ENCODE measurements at places on chromosomes 12 and 14. TPM values are rescaled to one million over a fixed set of nuclear protein-coding genes. Genes with fewer than 3 reads are reported as not detected.
A peak's percentile ranks its signal among the peaks of the same experiment; 100 is the strongest.

DNA sequence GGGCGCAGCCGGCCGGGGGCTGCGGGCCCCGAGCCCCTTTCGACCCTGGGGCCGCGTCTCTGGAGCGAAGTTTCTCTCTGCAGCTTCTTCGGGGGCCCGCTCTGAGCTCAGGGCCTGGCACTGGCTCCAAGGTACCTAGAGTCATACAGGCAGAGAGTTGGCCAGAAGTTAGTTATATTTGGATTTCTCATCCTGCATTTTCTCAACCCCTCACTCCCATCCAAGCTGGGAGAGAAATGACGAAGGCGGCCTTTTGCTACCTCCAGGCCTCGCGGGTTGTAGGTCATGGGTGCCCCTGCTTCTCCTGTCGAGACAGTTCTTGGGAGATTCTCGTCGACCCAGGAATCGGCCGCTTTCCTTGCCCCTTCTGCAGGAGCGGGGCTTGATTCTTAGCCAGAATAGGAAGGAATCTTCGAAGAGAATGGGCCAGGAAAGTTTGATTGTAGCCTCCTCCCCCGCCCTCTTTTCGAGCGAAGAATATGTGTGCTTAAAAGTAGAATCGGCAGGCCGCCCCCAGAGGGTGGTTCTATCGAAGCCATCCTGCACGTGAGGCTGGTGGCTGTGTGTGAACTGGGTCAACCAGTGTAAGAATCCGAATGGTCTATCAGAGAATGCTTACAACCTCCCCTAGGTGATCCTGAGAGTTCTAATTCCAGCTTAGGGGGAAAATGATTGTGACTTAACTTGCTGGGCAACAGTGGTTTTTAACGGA lies 785 bp downstream of the MLEC start:
- peak; percentile 47 for DNase-seq

GRCh38 chr12:77924703-77925102 lies 94.0 kb downstream of the NAV3 start:
- DNase-seq: no peak

- DNase-seq: no peak
Measured at GRCh38 chr12:10243818-10244520, 31.3 kb downstream of the GABARAPL1 start.

DNA sequence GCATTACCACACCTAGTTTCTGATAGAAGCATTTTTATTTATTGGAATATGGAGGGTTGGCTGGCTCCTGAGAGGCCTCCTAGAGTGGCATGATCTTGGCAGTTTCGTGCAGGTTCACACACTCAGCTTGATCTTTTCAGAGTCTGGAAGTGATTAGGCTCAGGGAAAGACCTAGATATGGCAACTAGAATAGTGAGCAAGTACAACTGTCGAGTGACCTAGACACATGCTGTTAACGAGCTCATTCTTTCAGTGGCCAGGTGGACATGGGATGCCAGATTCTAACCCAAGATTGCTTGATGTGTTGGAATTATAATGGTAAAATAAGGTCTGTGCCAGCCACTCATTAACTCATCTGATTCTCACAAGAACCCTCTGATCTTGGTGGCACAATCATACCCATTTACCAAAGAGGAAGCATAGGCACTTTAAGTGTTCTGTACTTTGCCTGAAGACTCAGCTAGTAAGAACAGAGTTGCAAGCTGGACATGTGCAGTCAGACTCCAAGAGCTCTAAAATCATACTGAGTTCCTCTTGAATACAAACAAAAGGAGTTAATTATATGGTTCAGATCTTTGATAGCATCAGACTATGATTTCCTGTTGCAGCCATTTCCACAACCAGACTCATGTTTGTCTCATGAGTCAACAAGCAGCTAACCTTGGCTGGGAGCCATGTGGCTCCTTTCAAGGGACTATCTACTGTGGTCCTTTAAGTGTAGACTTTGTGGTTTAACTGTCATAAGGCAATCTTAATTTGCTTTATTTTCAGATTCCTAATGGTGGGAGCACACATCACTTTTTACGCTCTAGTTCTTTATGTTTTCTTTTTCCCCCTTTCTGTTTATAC lies 144.2 kb downstream of the PLEKHA5 start:
- peak; percentile 98 for DNase-seq

- no peak for DNase-seq
Measured at GRCh38 chr12:105995961-105996431, 142.8 kb downstream of the NUAK1 start.

GRCh38 chr12:121205491-121205890 lies 4.4 kb upstream of the P2RX4 start:
- no peak for DNase-seq

GRCh38 chr12:3920351-3921150 lies 47.4 kb upstream of the PARP11 start:
- no peak for DNase-seq

GRCh38 chr12:124390442-124391097 lies 95.7 kb downstream of the RFLNA start:
- peak; percentile 82 for DNase-seq

DNA sequence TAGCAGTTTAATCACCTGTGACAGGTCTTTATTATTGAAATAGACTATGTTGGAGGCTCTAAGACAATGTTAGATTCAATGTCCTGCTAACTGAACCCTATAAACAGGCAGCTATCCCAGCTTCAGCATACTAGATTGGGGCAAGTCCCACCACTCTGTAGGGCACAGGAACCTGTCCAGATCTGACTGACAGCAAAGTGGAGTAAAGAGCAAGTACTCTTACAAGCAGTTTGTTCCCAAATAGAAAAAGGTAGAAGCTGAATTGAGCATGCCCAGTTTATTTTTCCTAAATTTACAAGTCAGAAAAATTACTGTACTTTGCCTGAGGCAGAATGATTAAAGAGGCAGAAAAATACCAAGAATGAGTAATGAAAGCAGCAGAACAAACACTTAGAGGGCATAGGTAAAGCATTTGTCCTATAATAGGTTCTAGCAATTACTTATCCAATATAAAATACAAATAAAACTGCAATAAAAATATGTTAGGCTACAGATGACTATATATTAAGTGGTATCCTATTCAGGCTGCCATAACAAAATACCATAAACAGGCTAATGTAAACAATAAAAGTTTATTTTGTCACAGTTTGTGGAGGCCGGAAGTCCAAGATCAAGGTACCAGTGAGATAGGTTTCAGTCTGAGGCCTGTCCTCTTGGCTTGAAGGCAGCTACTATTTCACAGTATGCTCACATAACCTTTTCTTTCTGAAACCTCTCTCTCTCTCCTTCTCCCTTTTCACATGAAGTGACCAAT lies 868.2 kb downstream of the C12orf50 start:
- DNase-seq: no peak

- DNase-seq: no peak
Measured at GRCh38 chr14:95480109-95480886, 36.2 kb downstream of the SYNE3 start.

DNA sequence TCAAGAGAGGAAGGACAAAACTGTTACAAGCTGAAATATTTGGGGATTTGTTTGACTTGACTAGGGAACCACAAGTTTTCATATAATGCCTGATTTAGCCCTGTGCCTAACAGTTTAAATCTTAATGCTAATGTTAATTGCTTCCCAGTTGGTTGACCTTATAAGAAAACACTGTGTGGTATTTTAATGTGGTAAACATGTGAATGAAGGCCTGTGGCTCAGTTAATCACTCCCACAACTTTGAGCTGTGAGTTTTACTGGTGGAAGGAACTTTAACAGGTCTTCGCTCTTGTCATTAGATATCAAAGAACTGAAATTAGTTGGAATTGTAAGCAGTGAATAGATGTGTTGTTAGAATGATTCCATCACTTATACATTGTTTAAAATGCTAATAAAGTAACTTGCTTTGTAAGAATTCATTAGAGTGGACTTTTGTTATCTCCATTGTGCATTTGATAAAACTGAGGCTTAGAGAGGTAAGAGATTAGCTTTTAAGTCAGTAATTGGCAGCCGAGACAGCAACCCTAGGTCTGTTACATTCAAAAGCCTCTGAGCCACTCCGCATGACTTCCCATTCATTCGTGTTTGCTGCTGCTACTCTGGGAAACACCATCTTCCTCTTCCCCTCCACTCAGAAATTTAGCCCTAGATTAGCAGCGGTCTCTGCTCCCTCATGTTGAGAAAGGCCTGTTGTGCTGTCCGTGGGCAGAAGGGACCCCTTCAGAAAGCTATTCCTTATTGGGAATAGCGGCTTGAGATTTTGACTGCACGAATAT lies 1.0 kb upstream of the TBK1 start:
- DNase-seq: peak; percentile 23

GRCh38 chr12:99985129-99985570 lies 414 bp upstream of the ANKS1B start:
- DNase-seq: no peak

DNA sequence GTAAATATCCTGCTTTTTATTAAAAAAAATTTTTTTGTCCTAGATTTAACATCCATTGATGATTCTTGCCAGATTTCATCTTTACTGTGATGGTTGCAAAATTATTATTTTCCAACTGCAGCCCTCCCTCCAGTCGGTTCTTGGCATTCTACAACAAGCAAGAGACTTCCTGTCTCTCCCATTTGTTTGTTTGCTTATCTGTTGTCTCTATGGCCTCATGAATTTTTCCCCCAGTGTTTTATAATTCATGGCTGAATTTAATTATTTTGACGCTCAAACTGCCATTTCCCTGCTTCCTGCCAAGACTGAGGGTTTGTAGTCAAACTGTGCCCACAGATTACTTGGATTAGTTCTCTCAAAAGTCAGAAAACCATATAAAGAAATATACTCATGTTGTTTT lies 25.9 kb downstream of the CGRRF1 start:
- peak; percentile 24 for DNase-seq

The STK38L gene
- polyA plus RNA-seq: 19.5 TPM

The AQP2 gene
- not detected for polyA plus RNA-seq

The FBXO34 gene
- polyA plus RNA-seq: 21.1 TPM

The CMTM5 gene
- 31.4 TPM for polyA plus RNA-seq

The KRT1 gene
- not detected for polyA plus RNA-seq

The PIWIL1 gene
- polyA plus RNA-seq: not detected
